ENCODE measurements at places on chromosomes 1 and 21.

GRCh38 chr1:36109041-36109679 is 15.9 kb downstream of the COL8A2 start:
- DNase-seq, result no peak

GRCh38 chr21:41726970-41727783 is 39.7 kb downstream of the RIPK4 start:
- DNase-seq, result no peak

DNA sequence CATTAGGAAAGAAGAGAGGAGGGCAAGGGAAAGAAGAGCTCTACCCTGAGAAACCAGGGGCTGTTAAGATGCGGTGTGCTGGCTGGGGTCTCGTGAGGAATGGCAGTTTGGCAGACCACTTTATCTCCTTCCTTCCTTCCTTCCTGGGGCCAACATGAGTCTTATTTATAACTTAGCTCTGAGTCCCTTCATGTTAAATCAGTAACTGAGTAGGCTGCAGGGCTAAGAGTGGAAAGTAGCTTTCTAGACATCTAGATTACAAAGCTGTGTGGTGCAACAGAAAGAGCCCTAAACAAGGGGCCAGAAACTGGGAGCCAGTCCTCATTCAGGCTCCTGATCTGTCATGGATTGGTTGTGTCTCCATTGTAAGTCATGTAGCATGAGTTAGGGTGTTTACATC is 135.4 kb upstream of the DUSP10 start:
- no peak for DNase-seq

GRCh38 chr1:23736437-23737134 is 6.7 kb upstream of the ELOA start:
- no peak for DNase-seq

- DNase-seq, result peak; percentile 71
Observed at GRCh38 chr1:51569284-51570062, 47.4 kb upstream of the OSBPL9 start.

GRCh38 chr1:2231532-2232254 is 3.6 kb downstream of the SKI start:
- no peak for DNase-seq

- no peak for DNase-seq
Observed at GRCh38 chr1:233730809-233731208, 116.9 kb downstream of the KCNK1 start.

- DNase-seq, result peak; percentile 20
Observed at GRCh38 chr1:155809088-155809487, 47.9 kb downstream of the GON4L start.

DNA sequence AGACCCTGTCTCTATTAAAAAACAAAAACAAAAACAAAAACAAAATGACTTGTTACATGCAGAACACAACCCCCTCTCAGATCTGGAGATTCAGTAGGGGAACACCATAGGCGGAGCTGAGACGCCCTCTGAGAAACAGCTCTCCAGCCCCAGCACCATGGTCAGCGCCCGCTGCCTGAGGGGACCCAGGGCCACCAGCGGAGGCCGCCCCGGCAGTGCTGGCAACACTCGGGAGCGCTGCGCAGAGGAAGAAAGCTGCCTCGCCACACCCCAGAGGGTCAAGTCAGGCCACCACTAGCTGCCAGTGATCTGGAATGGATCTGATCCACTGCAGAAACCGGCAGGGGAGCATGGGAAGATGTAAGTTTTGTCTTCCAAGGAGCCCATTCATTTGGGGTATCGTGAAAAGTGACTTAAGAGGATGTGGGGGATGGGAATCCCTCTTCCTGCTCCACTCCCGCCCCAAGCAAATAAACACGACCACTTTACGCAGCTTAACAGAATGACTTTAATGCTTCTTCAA is 3.1 kb downstream of the ACTA1 start:
- DNase-seq, result no peak

- DNase-seq, result no peak
Observed at GRCh38 chr21:33293136-33293535, 27.0 kb downstream of the IL10RB start.

DNA sequence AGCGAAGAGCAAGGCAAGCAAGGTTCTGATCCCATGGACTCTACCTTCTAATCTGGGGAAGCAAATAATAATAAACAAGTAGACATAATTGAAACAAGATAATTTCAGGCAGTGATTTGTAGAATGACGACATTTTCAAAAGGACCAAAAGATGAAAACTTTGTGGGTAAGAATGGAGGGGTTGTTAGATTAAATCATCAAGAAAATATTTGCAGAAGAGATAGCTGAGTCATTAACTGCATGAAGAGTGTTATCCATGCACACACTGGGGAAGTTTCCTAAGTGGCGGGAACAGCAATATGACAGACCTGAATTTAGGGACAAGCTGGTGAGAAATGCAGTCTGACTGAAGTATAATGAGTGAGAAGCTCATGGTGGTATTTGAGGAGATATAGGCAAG is 583.1 kb upstream of the RGS18 start:
- DNase-seq, result no peak

DNA sequence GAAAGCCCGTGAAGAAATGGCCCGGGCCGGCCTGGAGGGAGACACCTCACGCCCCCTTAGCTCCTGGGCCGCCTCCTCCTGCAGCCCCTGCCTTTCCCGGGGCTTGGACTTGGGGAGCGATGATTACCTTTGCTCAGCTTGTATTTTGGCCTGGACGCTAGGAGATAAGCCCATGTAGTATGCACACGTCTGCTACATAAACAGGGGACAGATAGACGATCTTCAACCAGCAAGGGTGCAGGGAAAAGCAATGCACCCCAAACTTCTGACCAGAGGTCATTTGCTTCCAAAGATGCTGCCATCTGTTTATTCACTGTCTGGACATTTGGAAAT is 936 bp downstream of the TP73 start:
- DNase-seq, result no peak

DNA sequence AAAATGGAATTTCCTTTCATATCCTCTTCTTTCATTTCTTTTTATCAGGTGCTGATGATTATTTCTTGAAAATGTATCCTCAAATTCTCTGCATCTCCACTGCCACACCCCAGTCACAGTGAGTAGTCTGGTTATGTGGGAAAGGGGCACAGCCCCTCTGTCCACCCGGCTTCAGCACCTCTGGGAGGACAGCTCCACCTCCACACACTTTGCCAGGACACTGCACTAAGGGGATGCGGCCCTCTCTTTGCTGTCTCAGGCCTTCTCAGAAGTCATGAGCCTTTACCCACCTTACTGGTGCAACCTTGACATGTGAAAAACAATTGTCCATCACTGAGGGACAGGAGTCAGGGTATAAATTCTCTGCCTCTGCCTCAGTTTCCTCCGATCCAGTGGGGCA is 433.1 kb downstream of the PCP4 start:
- DNase-seq, result no peak

DNA sequence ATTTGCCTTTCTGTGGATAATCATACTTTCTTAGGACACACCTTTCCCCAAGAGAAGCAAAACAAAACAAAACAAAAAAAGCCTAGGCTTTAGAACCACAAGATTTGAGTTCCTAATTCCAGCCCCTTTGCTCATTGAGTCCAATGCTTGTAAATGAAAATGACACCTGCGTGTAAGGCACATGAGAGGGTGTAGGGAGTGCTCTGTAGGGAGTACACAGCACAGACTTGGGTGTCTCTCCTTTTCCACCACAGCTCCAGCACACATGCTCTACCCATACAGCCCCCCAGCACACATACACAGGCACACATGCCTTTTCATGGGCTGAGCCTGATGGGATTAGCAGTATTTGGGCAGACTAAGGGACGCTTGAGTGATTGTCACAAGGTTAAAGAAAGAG is 9.2 kb upstream of the NGF start:
- DNase-seq, result peak; percentile 7

- no peak for DNase-seq
Observed at GRCh38 chr1:62058956-62059355, 135.7 kb upstream of the L1TD1 start.

- DNase-seq, result no peak
Observed at GRCh38 chr1:63867429-63868176, 93.8 kb downstream of the ROR1 start.

DNA sequence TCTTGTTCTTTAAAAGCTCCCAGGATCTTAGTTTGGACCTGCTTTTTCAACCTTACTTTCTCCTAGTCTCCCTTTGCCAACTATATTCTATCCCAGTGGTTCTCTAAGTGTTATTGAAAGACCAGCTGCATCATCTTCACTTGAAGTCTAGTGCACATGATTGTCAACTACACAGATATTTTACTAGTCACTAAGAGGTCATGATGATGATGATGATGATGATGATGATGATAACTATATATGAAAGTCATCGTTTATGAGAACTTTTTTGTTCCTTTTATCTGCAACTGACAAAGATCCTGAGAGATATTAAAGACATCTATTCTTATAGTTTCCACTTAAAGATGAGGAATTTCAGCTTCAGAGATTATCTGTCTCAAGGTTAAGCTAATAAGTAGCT is 479.0 kb upstream of the ZRANB2 start:
- DNase-seq, result no peak

GRCh38 chr1:66539491-66539890 is 5.5 kb downstream of the SGIP1 start:
- no peak for DNase-seq

DNA sequence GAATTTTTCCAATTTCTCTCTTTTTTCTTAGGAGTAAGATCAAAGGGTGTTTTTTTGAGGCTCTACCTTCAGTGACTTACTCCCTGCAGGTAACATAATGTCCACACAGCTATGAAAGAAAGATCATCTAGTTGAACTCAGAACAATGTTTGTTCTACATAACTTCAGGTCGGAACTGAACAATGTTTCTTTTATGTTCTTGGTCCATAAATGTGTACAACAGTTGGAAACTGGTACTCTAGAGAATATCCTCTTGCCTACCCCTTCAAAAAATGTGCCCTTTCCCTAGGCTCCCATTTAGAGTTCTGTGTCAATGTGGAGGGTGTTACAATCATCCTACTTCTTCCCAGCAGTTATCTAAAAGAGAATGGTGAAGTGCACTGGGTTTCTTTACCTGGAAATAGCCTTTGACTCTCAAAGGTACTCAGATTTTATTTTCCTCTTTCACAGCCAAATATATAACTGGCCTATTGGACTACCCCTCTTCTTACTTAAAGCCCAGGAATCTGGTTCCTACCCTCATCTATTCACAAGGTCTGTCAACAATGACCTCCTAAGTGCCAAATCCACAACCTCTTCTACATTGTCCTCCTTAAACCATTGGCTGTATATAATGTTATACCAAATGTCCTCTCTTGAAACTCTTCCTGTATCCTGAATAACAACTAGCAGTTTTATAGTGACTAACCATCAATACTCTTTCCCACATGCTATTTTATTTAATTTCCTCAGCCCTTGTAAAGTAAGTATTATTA is 42.3 kb downstream of the CD58 start:
- DNase-seq, result no peak

- no peak for DNase-seq
Observed at GRCh38 chr1:93774707-93775106, 93.1 kb upstream of the BCAR3 start.

DNA sequence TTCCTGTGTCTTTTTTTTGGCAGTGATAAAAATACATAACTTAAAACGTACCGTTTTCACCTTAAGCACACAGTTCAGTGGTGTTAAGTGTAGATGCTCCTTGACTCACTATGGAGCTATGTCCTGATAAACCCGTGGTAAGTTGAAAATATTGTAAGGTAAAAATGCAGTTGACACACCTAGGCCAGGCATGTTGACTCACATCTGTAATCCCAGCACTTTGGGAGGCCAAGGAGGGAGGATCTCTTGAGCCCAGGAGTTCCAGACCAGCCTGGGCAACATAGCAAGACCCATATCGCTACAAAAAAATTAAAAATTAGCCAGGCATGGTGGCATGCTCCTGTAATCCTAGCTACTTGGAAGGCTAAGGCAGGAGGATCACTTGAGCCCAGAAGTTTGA is 73.6 kb upstream of the COG2 start:
- no peak for DNase-seq

- DNase-seq, result no peak
Observed at GRCh38 chr21:36642777-36643176, 56.1 kb upstream of the SIM2 start.

GRCh38 chr21:26445440-26445839 is 127.6 kb downstream of the CYYR1 start:
- DNase-seq, result no peak

- DNase-seq, result no peak
Observed at GRCh38 chr1:186628910-186629309, 51.3 kb downstream of the PTGS2 start.

DNA sequence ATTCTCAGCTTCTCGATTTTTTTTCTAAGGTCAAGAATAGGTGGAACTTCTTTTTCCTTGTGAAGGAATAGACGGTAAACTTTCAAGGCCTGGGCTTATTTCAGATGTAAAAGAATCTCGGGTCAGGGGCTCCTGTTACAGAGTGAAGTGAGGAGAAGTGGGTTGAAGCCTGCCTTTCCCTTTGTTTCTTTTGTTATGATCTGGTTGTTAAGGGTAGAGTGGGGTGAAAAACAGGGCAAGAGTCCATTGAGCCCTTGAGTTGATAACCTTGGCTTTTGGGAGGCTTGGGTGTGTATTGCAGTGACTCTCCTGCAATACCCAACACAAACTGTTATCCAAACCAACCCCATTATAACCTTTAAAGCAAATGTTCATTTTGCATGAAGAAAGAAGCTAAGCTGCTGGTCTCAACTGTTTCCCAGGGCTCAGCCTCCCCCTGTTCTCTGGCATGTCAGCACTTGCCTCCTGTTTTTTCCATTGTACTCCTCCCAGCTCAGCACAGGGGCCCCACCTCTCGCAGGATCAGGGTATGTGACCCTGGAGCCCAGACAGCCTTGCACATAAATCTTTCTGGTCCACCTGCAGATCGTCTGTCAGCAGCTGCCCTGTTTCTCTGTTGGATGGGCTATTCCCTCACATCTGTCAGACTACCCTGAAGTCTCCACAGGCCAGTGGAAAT is 102.4 kb downstream of the CACHD1 start:
- DNase-seq, result no peak

GRCh38 chr1:70117046-70117445 is 88.3 kb downstream of the LRRC40 start:
- no peak for DNase-seq

DNA sequence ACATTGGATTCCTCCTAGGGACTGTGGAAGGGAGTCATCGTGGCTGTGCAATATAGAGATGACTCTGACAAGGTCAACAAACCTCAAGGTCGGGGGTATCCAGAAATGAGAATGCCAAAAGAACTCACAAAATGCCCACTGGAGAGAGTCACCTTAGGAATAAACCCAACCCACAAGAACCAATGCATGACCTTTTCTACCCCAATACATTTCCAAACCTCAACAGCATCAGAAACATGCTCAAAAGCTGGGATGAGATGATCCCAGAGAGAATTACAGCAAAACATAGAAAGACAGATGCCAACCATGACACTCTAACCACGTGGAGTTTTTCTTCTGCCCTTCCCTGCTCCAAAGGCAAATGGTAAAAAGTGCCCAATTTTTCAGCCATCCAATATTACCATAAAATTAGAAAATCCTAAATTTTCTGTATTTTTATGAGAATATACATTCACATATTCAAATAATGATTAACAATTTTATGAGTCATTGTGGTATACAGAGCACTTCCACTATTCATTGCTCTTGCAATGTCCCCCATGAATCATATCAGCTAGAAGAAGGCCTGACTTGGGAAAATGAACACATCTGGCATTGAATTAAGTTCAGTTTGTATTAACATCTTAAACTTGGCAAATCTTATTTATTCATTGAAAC is 88.2 kb upstream of the PALMD start:
- no peak for DNase-seq
